ENCODE measurements at places on chromosomes 4 and X. TPM values are rescaled to one million over a fixed set of nuclear protein-coding genes. Genes with fewer than 3 reads are reported as not detected.

The NMU gene
- total RNA-seq = 0.83 TPM

The F8A2 gene
- total RNA-seq = not detected

The ZNF157 gene
- total RNA-seq = 0.21 TPM

The PDE6B gene
- 5.5 TPM for total RNA-seq

The IL2RG gene
- total RNA-seq = 33.1 TPM

The SLC9A6 gene
- 18.0 TPM for total RNA-seq

The CYSLTR1 gene
- total RNA-seq = 10.5 TPM

The DMP1 gene
- not detected for total RNA-seq

The NAT8L gene
- 0.24 TPM for total RNA-seq

The KIAA1210 gene
- not detected for total RNA-seq

The YIPF6 gene
- 45.0 TPM for total RNA-seq

DNA sequence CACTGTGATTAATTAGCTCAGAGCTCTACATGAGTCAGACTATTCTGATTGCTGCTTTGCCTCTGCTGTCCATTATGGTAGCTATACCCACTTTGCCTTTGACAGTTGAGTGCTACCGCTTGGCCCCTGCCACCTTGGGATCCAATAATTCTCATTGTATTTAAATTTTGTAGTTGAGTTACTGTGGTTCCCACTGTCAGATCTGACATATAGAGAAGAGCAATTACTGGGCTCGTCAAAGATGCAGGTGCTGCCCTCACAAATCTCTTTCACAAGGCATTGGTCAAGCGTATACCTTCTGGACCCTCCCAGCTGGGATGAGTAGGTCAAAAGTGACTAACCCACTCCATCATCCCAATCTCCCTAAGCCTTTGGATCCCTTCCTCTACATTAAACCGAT, 18.3 kb upstream of the PRDM8 start:
- DNase-seq = no peak

GRCh38 chr4:169398316-169398715, 127.6 kb upstream of the SH3RF1 start:
- no peak for DNase-seq

GRCh38 chrX:17705211-17705610, 32.1 kb upstream of the SCML1 start:
- DNase-seq = no peak

- no peak for DNase-seq
These were observed 294.6 kb upstream of the NRK start for GRCh38 chrX:105527759-105528158.

GRCh38 chr4:70994387-70995099, 1.1 kb downstream of the DCK start:
- DNase-seq = no peak

DNA sequence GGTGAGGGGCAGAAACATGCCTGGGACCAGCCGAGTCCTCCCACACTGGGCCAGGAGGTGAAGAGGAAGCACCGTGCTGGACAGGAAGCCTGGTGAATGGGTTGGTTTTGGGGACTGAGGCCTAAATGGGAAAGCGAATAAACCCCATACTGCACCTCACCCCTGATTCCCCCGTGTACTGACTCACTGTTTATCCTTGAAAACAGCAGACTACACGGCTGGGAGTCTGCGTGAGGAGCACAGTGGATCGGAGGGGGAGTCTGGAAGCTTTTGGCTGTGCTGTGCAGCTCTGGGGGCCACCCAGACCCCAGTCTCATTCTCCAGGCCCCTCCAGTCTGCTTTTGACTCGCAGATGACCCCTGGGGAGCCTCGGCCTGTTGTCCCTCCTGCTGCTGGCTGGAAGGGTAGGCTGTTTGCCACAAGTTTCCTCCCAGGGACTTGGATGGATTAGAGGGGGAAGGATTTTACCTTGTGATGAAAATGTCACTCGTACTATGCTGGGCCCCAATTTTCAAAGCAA, 90.0 kb downstream of the PSAPL1 start:
- DNase-seq = no peak

GRCh38 chr4:39908284-39908683, 69.4 kb downstream of the PDS5A start:
- no peak for DNase-seq

GRCh38 chrX:141396536-141396935, 154.2 kb upstream of the SPANXC start:
- DNase-seq = no peak

DNA sequence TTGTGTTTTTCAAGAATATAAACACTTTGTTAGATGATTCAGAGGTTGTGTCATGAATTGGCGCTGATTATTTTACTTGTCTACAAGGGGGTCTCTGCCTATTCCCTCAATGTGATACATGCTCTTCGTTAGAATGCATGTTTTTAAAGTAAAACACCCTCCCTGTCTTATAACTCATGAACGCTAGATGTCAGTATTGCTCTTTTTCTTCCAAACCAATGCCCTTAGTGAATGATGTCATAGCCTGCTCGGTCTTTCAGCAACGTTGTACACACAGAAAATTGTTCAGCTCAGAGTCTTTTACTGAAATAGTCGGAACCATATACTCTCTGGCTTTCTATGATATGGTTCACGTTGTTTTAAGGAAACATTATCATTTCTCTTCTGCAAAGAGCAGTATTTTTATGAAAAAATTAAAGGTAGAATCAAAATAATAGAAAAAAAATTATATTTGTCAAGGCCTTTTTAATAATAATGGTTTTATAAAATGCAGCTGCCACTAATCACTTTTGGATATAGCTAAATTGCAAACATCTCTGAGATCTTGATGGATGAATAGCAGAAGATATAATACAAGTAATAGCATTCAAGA, 292.9 kb downstream of the TLL1 start:
- DNase-seq = no peak

GRCh38 chrX:10702031-10702430, 81.6 kb upstream of the MID1 start:
- DNase-seq = no peak

DNA sequence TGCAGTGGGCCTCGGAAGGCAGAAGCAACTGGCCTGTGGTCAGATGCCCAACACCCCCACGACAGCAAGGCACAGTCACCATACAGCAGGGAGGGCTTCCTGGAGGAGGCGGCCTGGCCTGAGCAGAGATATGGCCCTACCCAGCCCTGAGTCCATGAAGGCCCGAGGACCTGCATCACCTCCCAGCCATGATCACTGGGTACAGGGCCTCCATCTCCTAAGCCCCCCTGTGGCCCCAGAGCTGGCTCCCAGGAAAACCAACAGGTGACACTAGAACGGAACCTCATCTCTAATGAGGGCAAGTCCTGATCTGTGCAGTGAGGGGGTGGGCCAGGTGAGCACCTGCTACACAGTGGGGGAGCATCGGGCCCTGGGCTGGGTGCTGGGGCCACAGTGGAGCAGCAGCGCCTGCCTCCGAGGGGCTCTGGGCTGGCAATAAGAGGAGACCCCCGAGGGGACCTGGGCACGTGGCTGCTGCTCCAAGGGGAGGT, 26.2 kb upstream of the MXD4 start:
- DNase-seq = peak; percentile 29

DNA sequence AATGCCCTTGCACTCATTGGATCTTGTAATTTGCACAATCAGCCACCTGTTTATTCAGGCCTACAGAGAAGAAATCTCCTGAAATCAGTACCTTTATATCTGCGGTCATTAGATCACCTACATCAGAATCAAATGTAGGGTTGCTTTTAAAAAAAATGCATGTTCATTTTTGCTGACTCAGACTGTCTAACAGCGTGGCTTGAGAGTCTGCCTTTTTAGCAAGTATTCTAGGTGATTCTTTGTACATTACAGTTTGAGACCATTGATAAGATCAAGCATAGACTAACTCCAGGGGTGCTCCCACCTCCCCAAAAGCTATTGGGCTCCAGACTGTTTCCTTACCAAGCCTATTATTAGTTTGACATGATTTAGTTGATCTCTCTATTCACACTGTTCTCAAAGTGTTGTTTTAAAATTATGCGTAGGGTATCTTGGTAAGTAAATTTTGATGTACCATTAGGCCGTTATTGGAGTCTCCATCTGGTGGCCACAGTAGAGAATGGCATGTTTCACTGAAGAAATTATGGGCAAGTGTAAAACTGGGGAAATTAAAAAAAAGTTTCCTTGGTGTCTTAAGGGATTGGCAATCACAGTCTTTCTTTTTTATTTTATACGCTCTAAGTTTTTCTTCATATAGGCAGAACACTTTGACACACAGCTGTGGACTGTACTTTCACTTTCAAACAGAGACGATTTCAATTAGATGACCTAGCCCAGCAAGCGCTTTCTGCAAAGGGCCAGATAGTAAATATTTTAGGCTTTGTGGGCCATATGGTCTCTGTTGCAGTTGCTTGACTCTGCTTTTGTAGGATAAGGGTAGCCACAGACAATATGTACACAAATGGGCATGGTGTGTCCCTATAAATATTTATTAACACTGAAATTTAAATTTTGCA, 33.7 kb upstream of the MSL3 start:
- no peak for DNase-seq

- no peak for DNase-seq
These were observed 37.3 kb downstream of the RNF212 start for GRCh38 chr4:1075809-1076699.

- DNase-seq = peak; percentile 14
These were observed 118.4 kb downstream of the CPZ start for GRCh38 chr4:8710946-8711345.

GRCh38 chrX:131477498-131477897, 66.4 kb upstream of the OR13H1 start:
- DNase-seq = no peak

DNA sequence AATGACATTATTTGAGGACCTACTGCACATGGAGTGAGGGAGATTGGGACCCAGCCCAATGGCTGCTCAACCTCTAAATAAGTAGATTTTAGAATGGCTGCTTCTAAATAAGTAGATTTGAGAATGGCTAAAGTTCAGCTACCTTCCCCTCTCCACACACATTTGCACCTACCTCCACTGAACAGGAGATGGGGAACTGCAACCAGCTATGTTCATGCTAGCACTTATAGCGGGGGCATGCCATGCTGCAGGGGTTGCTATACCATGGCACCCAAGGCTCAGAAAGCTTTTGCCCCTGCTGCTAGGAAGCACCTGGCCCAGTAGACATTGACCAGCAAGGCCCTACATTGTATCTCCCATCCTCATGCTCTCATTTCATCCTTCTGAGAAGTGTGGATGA, 70.2 kb upstream of the MAOA start:
- no peak for DNase-seq

GRCh38 chrX:154378059-154378798, 866 bp upstream of the EMD start:
- peak; percentile 75 for DNase-seq

- no peak for DNase-seq
These were observed 644.1 kb upstream of the AGA start for GRCh38 chr4:178086320-178086719.

DNA sequence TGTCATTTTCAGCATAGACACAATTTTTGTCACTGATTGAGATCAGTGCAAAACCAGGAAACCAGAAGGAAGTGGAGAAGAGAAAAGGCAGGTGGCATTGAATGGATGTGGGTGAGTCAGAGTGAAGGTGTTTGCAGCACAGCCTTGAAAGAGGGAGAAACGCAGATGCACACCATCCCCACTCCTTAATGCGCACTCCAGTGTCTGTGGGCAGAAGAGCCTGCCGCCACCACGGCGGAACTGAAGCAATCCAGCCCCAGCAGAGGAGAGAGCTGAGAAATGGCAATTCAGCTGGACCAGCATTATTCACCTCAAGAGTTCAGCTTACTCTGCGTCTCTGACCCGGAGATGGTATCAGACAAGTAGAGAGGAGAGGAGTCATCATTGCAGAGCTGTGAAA, 393.1 kb upstream of the FRG1 start:
- no peak for DNase-seq

DNA sequence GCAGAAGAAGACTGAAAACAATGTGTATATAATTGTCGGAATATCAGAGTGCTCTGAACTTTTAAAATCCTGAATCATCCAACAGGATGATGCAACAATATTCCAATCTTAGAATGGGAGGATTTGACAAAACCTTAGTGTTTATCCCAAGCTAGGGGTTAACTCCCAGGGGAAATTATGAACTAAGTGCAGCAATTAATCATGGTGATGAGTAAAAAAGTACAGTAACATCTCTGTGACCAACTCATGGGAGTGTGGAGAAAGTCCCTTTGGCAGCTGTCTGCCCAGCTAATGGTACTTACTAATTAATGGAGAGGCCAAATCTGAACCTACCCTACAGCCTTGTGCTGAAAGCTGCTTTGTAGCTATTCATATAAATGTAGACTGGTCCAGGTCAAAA, 257.6 kb upstream of the DDX53 start:
- no peak for DNase-seq

DNA sequence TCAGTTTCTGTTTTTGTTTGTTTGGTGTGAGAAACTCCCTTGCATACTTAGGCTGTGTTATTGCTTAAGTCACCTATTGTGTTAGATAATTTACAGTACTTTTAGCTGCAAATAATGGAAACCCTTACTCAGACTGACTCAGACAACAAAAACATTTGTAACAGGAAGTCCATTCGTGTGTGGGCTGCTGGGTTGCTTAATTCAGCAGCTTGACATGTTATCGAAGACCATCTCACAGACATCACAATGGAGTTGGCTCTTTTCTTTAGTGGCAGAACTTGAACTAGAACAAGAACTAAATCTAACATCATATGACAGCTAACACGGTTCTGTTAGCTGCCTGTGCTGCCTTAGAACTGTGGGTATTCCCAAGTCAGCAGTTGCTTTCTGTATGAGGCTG, 9.9 kb upstream of the GABRE start:
- no peak for DNase-seq

DNA sequence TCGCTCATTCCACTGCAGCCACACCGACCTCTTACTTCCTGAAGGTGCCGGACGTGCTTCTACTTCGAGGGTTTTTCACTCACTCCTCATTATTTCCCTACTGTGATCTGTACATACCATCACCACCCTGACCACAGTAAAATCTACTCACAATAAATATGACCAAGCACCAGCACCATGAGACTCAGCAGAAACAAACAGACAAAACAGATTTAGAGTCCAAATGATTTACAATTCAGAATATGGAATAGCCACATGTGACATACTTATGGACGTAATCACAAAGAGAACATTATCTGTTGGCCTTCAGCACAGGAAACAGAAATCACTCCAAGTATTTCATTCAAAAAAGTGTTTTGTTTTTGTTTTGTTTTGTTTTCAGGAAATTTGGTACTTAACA, 16.1 kb upstream of the KLB start:
- no peak for DNase-seq

DNA sequence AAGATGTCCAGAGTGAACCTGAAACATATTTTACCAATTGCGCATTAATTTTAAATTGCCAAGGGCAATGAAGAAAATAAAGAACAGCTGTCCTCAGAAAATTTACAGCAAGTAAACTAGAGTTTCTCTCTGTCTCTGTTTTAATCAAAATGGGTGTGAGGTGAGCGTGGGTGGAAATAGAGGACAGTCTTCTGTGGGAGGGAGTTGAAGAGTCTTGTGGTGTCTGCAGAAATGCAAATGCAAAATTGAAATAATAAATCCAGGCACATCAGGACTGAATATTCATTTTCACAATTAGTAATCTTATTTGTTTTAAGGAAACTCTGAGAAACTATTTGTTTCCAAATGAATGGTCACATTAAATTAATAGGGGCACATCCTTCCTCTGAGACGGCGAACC, 192.0 kb downstream of the ARHGAP10 start:
- DNase-seq = no peak

All from lower lobe of right lung (tissue), 2 donors.